ENCODE measurements at places on chromosomes 5 and 9.

DNA sequence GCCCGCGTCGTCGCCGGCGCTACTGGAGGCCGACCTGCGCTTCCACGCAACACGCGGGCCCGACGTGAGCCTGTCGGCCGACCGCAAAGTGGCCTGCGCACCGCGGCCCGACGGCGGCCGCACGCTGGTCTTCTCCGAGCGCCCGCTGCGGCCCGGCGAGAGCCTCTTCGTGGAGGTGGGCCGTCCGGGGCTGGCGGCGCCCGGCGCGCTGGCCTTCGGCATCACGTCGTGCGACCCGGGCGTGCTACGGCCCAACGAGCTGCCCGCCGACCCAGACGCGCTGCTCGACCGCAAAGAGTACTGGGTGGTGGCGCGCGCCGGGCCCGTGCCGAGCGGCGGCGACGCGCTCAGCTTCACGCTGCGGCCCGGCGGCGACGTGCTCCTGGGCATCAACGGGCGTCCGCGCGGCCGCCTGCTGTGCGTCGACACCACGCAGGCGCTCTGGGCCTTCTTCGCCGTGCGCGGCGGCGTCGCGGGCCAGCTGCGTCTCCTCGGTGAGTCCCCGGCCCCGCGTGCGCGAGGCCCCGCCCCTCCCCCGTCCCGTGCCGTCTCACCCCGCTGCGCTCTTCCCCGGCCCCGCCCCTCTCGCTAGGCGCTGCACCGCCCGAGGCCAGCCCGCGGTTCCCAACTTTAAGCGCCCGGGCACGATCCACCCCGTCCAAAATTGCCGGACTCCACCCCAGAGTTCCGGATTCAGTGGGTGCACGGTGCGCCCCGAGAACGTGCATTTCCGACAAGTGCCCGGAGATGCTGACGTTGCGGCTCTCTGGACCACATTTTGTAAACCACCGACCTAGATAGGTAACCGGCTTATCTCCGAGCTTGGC is 42.8 kb downstream of the NEURL1B start:
- DNase-seq, result no peak

- peak; percentile 64 for DNase-seq
Observed at GRCh38 chr9:87518702-87519335, 21.2 kb downstream of the DAPK1 start.

GRCh38 chr9:94668418-94668927 is 29.2 kb upstream of the FBP1 start:
- DNase-seq, result no peak

GRCh38 chr5:89301321-89302025 is 418.5 kb upstream of the MEF2C start:
- no peak for DNase-seq

GRCh38 chr9:110040788-110041187 is 167.2 kb downstream of the C9orf152 start:
- peak; percentile 85 for DNase-seq

GRCh38 chr5:15524712-15525111 is 24.7 kb downstream of the FBXL7 start:
- DNase-seq, result no peak

- DNase-seq, result no peak
Observed at GRCh38 chr9:78269784-78270183, 27.1 kb upstream of the PSAT1 start.

GRCh38 chr5:116389601-116390000 is 185.0 kb downstream of the SEMA6A start:
- DNase-seq, result no peak

DNA sequence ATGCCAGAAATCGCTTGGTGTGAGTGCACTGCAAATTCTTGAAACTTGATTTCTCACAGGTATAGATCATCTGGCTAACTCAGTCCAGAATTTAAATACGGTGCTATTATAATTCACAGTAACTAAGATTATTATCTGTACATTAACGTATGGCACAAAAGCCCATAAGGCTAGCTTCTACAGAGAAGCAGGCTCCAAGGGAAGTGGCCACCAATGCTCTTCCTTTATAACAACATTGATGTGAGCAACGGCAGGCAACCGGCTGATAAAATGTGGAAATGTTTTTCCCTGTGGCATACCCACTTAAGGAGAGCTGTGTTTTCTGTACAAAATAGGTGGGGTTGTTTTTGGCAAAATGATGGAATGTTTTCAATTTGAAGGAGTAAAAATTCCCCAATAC is 35.7 kb downstream of the SEMA4D start:
- DNase-seq, result no peak

DNA sequence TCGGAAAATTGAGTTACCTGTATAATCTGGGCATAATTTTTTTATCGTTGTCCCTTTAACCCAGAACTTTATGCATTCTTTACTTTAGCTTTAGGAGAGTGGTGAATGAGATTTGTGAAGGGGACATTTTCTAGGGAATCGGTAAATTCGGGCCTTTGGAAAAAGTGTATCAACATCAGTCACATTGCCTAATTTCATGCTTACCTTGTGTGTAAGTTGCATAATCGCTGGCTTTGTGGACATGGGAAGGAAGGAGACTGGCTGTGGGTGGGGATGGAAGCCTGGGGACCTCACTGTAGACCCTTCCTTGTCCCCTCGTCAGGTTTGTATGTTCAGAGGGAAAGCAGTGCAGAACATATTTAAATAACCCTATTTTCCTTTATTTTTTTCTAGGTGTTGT is 3.3 kb downstream of the PSAT1 start:
- no peak for DNase-seq

- DNase-seq, result peak; percentile 90
Observed at GRCh38 chr9:104927912-104928740, at the start of gene ABCA1. Gene ABCA1, minus strand, starts transcription at chr9:104928155. Its CDS starts 24,476 bp downstream, at chr9:104903679.

DNA sequence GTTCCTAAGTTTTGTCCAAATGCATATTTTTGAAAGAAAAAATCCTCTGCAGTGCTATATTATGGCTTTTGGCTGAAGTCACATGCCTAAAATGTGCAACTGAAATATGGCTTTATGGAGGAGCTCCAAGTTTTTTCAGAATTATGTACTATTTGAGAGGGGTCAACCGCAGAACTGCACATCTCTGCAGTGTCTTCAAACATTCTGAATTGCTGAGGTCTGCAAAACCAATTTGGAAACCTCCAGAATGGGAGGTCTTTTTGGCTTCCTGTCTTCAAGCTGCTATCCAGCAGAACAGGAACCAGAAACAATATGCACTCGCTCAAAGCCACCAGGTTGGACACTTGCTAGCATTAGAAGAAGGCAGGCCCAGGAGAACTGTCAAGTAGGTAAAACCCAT is 376.0 kb upstream of the PAPPA start:
- peak; percentile 73 for DNase-seq

DNA sequence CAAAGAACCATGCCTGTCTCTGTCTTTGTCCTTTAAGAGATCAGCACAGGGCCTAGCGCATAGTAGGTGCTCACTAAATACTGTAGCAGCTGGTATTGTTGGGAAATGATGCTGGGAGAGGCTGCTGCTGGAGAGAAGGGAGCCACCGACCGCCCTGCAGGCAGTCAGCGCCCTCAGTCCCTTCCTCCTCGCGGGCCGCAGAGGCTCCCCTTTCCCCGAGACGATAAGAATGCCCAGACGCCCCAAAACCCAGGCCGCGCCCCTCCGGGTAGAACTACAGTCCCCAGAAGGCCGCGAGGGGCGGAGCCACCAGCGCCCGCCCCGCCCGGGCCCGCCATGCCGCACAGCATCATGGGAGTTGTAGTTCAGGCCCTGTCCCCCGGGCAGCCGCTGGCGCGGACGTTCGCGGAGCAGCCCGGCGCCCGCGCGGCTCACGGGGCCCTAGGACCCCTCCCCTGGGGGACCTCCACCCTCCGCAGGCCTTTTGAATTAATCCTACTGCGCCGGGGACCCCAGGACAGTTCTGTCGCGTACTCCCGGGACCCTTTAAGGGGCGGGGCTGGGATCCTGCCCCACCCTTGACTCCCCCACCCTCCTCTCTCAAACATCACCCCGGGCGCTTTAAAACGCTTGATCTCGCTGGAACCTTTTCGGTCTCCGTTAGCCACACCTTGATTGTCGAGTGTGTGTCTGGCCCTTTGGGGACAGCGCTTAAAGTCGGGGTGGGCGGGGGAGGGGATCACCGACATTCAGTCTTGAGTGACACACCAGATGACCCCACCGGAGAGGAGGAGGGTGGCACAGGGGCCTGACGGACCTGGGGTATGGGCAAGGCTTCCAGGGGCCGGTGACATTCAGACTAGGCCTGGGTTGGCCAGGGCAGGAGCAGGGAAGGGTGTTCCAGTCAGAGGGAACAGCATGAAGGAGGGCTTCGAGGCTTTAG is 24.8 kb upstream of the IER5L start:
- peak; percentile 80 for DNase-seq

DNA sequence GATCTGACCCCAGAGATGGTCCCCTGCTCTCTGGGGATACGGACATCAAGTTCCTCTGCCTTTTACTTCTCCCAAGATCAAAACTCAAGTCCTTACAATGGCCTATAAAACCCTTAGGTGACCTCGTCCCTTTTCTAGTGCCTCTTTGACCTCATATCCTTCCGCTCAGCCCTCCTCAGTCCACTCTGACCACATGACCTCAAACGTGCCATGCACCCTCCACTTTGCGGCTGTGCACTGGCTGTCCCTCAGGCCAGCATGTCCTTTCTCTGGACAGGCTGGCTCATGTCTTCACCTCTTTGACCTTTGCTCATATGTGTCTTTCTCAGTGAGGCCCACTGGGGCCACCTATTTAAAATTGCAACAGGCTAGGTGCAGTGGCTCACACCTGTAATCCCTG is 14.7 kb downstream of the TRMO start:
- no peak for DNase-seq

GRCh38 chr9:89980600-89980999 is 375.8 kb downstream of the GADD45G start:
- DNase-seq, result no peak

- no peak for DNase-seq
Observed at GRCh38 chr9:89598363-89598713, 6.5 kb upstream of the GADD45G start.

DNA sequence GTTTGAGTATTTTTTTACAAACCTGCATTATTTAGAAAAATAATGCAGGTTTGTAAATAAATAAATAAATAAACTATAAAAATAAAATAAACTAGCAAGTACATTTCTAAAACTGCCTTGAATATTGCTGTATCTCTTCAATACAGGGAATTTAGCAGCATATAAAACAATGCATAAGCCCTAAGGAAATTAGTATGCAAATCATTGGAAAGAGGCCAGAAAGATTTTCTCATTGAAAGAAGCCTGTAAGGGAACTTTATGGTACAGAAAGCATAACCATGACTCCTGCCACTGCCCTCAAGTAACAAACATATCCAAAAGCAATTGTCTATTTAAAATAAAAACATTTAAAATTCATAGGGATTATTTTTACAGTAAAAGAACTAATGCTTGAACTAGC is 387.3 kb downstream of the HINT1 start:
- DNase-seq, result no peak

DNA sequence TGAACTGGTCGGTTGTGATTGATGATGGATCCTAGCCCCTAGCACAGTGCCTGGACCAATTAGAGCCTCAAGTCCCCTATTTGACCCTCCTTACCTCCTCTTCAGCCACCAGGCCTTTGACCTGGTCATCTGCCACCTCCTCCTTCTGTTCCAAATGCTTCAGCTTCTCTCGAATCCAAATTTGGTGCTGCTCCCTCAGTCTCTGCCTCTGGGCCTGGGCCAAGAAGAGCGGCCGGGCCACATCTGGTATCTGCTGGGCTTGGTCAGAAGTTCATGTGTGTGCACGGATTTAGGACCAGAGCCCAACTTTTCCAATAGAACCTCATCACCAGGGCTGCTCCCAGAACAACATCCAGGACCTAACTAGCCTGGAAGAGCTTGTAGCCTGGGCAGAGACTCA is 6.5 kb downstream of the SLC35A4 start:
- DNase-seq, result no peak

DNA sequence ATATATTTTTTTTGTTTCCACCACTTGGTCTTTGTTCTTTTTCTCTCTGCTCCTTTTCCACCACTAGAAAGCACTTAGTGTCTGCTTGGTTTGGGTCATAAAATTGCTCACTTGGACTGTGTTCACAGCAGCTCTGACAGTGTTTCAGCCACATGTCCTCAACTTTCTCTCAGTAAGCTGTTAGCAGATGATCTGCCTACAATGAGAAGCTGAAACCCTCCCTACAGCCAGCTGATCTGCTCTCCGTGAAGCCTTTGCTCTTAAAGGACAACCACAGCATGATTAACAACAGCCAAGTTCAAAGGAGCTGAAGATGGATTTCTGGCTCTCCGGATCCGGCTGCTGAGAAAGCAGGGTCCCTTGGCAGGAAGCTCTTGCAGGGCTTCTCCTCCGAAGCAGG is 31.6 kb downstream of the PRLR start:
- DNase-seq, result peak; percentile 67

- DNase-seq, result peak; percentile 99
Observed at GRCh38 chr5:38466424-38467189, 89.8 kb downstream of the LIFR start.

GRCh38 chr5:78758169-78758839 is 109.7 kb upstream of the LHFPL2 start:
- peak; percentile 82 for DNase-seq

GRCh38 chr5:57179262-57180200 is 5.7 kb downstream of the GPBP1 start:
- DNase-seq, result no peak

DNA sequence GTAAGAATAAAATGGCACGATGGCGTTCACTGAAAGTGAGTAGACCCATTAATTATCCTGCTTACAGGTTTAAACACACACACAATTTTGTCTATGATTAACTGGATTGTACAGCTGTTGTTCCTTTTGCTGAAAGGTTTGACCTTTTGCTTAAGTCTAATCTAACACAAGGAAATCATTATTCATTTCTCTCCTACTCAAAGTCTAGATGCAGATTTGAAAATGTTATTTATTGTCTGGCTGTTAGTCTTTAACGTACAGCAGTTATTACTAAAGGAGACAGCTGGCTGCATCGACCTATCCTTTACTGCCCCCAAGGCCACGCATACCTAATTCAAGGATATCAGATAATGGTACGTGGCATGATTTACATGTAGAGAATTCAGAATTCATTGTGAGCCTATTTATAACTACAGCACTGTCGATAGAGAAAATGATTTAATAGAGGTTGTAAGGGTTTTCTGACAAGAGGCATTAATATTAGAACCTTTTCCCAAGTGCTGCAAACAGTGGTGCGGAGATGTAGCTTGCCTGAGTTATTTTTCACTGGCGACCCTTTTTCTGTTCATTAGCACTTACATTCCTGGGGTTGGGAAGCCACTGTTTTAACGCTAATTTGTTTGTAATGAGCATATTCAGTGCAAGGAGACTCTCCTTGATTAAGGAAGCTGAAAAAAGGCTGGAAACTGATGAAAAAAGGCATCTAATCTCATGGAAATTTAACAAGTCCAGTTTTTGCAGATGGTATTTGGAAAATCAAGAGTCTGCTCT is 368.4 kb upstream of the GRAMD2B start:
- DNase-seq, result no peak

DNA sequence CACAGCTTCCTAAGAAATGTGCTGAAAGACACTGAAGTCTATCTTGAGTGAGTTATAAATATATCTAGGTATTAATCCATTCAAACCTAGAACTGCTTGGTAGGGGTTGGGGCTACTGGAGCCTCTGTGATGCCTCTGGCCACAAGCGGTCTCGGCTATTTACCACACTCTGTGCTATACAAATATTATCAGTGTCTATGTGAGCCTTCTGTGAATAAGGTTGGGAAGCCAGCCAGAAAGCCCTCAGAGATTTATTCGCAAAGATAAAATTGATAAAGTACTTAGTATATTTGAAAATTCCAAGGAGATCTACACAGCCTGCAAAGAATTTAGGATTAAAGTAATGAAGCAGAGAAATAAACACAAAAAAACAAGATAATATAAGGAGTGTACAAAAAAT is 41.4 kb downstream of the LIFR start:
- DNase-seq, result no peak

Data from choroid plexus epithelial cell (primary cell).